ENCODE measurements at places on chromosomes 7 and 10. TPM values are rescaled to one million over a fixed set of nuclear protein-coding genes. Genes with fewer than 3 reads are reported as not detected.

- peaks cover 14% of the 10 kb centered on the region for H3K4me1 ChIP-seq
- peak; percentile 76 for DNase-seq
- no peaks in the 10 kb centered on the region for H3K36me3 ChIP-seq
- peak overlapping the region; percentile 67 for H3K27ac ChIP-seq
Measured at GRCh38 chr7:20407585-20408466, 77.1 kb downstream of the ITGB8 start.

DNA sequence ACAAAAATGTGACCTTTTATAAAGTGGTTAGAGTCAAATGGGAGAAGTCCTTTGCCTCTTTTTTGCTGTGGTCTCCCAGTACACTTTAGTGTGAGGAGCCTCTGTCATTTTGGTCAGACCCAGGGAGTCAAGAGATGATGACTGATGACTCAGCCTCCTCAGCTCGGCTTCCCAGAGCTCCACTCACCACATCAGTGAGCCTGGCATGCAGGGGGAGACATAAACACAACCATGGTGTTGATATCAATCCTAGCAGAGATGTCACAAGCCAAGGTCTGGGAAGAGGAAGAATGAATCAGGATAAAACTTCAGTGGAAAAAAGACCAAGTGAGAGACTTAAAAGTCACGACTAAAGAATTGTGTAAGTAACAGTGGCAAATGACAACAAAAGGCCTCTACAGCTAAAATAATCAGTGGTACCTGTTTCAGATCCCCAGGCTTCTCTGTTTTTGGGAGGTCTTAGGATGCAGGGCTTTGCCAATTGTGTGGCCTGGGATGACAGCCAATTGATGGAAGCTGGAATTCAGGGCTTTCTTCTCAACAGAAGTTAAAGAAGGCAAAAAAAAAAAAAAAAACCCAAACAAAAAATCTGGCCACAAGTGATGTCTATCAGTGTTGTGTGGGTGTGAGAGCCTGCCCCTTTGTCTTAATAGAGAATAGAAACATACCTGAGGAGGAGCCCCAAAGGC is 50.2 kb downstream of the TFAM start:
- no peaks in the 10 kb centered on the region for H3K27me3 ChIP-seq
- H3K4me3 ChIP-seq = no peak overlapping the region
- peaks cover 3% of the 10 kb centered on the region for H3K4me1 ChIP-seq
- H3K36me3 ChIP-seq = no peaks in the 10 kb centered on the region
- DNase-seq = peak; percentile 42
- H3K27ac ChIP-seq = no peak overlapping the region

- H3K4me1 ChIP-seq = no peaks in the 10 kb centered on the region
- no peaks in the 10 kb centered on the region for H3K36me3 ChIP-seq
- H3K4me3 ChIP-seq = no peak overlapping the region
- no peaks in the 10 kb centered on the region for H3K27me3 ChIP-seq
Measured at GRCh38 chr7:118755067-118755625, 530.6 kb downstream of the ANKRD7 start.

DNA sequence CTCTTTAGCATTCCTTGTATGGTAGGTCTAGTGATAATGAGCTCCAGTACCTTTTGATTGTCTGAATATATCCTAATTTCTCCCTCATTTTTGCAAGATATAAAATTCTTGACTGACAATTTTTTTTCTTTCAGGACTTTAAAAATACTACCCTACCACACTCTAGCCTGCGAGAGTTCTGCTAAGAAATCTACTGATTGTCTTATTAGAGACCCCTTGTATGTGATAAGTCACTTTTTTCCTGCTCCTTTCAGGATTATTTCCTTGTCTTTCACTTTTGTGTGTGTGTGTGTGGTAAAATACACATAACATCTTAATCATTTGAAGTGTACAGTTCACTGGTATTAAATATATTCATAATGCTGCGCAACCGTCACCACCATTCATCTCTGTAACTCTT is 68.7 kb upstream of the PPP1R9A start:
- no peak overlapping the region for H3K27ac ChIP-seq
- no peak for DNase-seq
- H3K36me3 ChIP-seq = no peaks in the 10 kb centered on the region
- no peaks in the 10 kb centered on the region for H3K4me1 ChIP-seq
- H3K27me3 ChIP-seq = no peaks in the 10 kb centered on the region

DNA sequence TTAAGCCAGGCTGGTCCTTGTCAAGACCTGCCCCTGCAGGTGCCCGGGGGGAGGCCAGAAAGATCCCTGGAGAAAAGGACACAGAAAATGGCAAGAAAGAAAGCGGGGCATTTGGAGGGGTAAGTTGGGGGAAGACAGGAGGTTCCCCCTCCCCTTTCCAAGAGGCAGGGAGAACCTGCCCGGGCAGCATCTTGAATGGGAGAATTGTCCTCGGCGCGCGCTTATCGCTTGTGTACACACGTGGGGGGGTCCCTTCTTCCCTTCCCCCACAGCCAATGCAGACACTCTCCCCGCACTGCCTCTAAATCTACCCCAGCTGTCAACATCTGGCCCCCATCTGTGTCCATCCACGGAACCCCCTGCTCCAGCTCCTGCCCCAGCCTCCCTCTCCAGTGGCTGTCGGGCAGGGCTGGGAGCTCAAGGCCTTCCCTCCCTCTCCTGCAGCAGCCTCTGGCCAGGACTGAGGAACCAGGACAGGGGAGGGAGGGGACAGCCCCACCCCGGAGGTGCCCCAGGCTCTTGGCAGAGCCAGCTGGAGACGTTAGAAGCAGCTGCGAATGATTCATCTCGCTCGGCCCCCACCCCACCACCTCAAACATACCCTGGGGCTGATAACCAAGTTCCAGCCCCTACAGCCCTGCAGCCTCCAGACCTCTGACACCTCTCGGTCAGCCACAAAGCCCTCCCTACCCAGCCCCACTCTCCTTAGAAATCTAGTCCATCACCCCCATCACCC is 25.3 kb downstream of the EPHB4 start:
- no peaks in the 10 kb centered on the region for H3K27me3 ChIP-seq
- H3K27ac ChIP-seq = peak overlapping the region; percentile 91
- peak; percentile 87 for DNase-seq
- H3K36me3 ChIP-seq = no peaks in the 10 kb centered on the region

GRCh38 chr10:71213761-71214440 is 1.5 kb downstream of the UNC5B start:
- H3K36me3 ChIP-seq = no peaks in the 10 kb centered on the region
- peak overlapping the region; percentile 49 for H3K4me3 ChIP-seq
- H3K27ac ChIP-seq = no peak overlapping the region
- DNase-seq = no peak
- H3K27me3 ChIP-seq = no peaks in the 10 kb centered on the region
- H3K4me1 ChIP-seq = peaks cover 9% of the 10 kb centered on the region

DNA sequence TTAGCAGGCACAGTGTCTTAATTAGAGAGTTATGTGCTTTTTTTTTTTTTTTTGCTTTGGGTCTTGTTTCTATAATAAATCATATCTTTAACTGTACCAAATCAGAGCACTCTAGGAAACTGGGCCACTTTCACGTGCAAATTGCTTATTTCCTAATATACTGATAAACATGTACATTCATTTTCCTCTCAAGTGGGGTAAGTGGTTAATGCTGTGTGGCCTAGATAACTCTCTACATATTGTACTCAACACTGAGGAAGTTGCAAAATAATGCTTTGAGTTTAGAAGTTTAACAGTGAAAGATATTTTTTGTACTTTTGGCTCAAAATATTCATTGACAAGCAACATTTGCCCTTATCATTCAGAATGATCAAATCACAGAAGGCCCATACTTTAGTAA is 115.9 kb upstream of the IFRD1 start:
- H3K27ac ChIP-seq = no peak overlapping the region
- DNase-seq = no peak
- H3K4me1 ChIP-seq = no peaks in the 10 kb centered on the region
- no peak overlapping the region for H3K4me3 ChIP-seq
- no peaks in the 10 kb centered on the region for H3K27me3 ChIP-seq

GRCh38 chr10:97121041-97121440 is 64.7 kb downstream of the SLIT1 start:
- H3K36me3 ChIP-seq = no peaks in the 10 kb centered on the region
- H3K27ac ChIP-seq = no peak overlapping the region
- DNase-seq = no peak
- H3K27me3 ChIP-seq = no peaks in the 10 kb centered on the region

- H3K4me3 ChIP-seq = no peak overlapping the region
- H3K27me3 ChIP-seq = no peaks in the 10 kb centered on the region
- H3K36me3 ChIP-seq = no peaks in the 10 kb centered on the region
- no peak overlapping the region for H3K27ac ChIP-seq
- H3K4me1 ChIP-seq = no peaks in the 10 kb centered on the region
Measured at GRCh38 chr7:36894190-36894589, 169.9 kb upstream of the AOAH start.

DNA sequence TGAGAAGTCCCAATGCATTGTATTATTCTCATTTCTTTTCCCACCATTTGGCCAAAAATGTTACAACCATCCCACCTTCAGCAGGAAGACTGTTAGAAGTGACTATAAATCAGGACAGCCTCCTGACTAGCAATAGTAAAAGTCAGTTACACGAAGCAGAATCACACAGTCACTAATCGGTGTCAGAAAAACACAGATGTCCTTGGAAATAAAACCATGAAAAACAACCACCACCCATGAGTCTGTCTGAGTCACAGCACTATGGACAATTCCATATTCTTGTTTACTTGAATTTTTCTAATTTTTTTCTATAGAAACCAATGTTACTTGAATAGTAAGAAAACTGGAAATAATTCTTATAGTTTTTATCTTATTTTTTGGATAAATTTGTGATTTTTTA is 81.9 kb upstream of the FRMD4A start:
- no peak overlapping the region for H3K4me3 ChIP-seq
- DNase-seq = no peak
- H3K27me3 ChIP-seq = no peaks in the 10 kb centered on the region
- H3K27ac ChIP-seq = no peak overlapping the region
- H3K36me3 ChIP-seq = no peaks in the 10 kb centered on the region
- no peaks in the 10 kb centered on the region for H3K4me1 ChIP-seq

DNA sequence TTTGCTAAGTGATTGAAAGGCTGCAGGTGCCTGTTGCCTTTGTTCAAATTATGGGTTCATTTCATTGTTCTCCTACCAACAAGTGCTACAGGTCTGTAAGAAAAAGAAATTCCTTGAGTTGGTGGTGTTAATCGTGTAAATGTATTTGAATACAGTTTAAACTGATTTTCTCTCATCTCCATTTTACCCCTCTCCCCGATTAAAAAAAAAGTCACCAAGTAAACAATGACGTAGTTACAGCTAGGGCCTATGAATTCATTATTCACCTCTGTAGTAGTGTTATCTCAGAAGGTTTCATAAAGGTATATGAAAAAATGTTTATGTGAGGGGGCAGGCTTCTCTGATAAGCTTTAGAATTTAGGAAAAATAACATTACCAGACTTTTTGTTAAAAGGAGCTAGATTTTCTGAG is 1.1 kb downstream of the REEP3 start:
- no peak for DNase-seq
- peak overlapping the region; percentile 75 for H3K4me3 ChIP-seq
- H3K4me1 ChIP-seq = peaks cover 3% of the 10 kb centered on the region
- H3K27ac ChIP-seq = peak overlapping the region; percentile 96
- no peaks in the 10 kb centered on the region for H3K36me3 ChIP-seq

DNA sequence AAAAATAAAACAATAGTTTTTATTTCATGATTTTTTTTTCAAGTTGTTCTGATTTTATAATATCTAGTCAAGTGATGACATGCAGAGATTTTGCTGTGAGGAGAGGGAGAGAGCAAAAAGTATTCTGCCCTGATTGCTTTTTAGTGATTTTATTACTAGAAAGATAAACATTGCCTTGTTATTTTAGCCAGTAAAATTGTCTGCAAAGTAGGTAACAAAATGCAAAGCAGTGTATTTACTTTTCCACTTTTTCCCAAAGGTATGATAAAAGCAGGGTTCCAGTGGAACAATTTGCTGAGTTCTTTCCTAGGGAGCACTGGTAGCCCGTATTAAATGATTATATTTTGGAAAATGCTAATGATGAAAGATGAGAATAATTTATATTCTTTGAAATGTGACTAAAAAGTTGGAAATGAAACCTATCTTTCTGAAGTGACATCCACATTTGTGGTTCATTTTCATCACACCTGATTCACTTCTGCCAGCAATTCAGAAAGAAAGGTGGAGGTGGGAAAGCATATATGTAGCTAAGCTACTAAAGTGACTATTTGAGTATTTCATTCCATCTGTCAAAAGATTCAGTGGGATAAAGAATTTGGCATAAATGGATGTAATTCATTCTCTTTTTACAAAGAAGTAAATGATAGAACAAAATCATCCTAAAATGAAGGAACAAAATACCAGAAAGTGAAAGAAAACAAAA is 300.3 kb downstream of the ADK start:
- H3K36me3 ChIP-seq = no peaks in the 10 kb centered on the region
- H3K4me1 ChIP-seq = no peaks in the 10 kb centered on the region
- no peaks in the 10 kb centered on the region for H3K27me3 ChIP-seq
- H3K27ac ChIP-seq = no peak overlapping the region

- H3K4me3 ChIP-seq = no peak overlapping the region
- H3K27me3 ChIP-seq = no peaks in the 10 kb centered on the region
- H3K36me3 ChIP-seq = no peaks in the 10 kb centered on the region
- H3K4me1 ChIP-seq = peaks cover 4% of the 10 kb centered on the region
Measured at GRCh38 chr10:13092291-13093102, 7.5 kb upstream of the OPTN start.

GRCh38 chr7:130275826-130276297 is 9.2 kb downstream of the CPA2 start:
- H3K27ac ChIP-seq = no peak overlapping the region
- H3K27me3 ChIP-seq = no peaks in the 10 kb centered on the region
- H3K4me3 ChIP-seq = no peak overlapping the region
- H3K36me3 ChIP-seq = no peaks in the 10 kb centered on the region
- peaks cover 1% of the 10 kb centered on the region for H3K4me1 ChIP-seq

Gene H2BK1
- total RNA-seq = 1.1 TPM

Gene TM9SF3
- 80.2 TPM for total RNA-seq

Gene PTPRE
- total RNA-seq = 4.1 TPM

Gene RAMP3
- 2.9 TPM for total RNA-seq

Gene GNGT1
- total RNA-seq = not detected
